ENCODE measurements at places on chromosomes 1 and 21.
A peak's percentile ranks its signal among the peaks of the same experiment; 100 is the strongest.

DNA sequence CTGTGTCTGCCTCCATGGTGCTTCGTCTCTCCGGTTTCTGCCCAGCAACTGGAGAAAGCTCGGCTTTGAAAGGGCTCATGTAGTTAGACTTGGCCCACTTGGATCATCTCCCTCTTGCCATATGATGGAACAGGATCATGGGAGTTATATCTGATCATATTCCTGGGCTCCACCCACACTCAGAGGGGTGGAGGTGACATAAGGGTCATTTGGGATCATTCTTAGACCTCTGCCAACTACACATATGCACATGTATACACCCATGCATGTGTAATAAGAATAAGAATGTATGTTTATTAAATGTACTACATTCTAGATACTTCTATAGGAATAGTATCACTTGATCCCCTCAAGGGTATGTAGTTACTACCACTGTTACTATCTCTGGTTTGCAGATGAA lies 74.1 kb upstream of the WNT4 start:
- DNase-seq = no peak

GRCh38 chr21:16492892-16493291 lies 763.1 kb downstream of the USP25 start:
- no peak for DNase-seq

- no peak for DNase-seq
These were observed 112.1 kb downstream of the PCNX2 start for GRCh38 chr1:233183226-233184020.

DNA sequence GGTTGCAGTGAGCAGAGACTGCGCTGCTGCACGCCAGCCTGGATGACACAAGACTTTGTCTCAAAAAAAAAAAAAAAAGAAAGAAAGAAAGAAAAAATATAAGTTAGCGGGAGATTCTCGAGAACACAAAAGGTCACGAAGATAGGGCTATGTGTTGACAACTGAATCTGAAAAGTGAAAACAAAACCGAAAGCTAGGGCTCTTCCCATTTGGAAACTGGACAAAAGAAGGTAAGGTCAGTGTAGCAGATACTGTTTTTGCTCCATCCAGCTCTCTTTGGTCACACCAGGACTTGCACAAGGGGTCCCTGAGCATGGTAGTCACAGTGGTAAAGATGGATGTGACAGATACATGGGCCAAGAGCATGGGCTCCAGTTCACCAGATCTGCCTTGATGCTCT lies 60.4 kb upstream of the MAP10 start:
- DNase-seq = no peak

DNA sequence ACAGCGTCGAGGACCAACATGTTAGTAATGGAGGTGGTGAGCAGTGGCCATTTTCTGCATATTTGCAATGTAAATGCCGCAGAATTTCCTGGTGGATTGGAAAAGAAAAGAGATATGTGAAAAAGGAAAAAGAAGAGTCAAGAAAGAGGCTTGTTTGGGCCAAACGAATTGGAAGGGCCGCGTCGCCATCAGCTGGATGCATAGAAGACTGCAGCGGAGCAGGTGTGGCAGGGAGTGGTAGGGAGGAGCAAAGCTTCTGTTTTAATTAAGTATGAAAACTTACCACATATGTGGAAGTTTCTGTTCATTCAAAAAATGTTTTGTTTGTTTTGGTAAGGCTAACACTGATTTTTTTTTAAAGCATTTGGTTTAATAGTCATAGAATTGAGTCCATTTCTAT lies 690.7 kb downstream of the NCAM2 start:
- no peak for DNase-seq

- no peak for DNase-seq
These were observed 45.2 kb downstream of the ZNF691 start for GRCh38 chr1:42891465-42892138.

DNA sequence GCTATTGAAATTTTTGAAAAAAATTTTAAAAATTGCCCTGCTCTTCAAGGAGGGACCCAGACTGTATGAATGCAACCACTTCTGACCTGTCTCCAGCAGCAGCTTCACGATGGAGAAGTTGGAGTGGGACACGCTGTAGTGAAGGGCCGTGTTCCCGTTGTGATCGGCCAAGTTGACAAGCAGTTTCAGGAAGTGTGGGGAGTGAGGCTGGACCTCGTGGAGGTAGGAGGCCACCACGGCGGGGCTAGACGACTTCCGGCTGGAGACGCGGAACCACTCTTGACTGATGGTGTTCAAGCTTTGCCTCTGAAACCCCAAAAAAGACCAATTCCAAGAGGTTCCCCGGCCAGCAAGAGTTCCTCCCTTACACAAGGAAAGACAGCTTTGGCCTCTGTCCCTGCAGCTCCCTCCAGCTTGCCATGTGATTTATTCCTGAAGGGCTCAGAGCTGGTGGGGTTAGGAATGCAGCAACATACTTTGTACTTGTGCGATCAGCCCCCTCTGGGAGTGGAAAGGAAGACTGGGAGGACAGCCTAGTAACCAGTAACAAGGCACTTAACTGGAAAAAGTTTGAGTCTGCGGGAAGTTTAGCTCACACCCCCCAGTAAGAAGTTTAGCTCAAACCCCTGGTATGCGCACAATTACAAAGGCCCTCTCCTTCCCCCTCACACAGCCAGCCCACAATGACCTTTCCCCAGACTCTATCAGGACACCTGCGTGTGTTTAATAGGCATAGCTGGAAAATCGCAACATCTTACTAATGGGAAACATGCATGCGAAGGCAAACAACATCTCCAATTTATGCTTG lies 56.0 kb downstream of the KANK4 start:
- no peak for DNase-seq

DNA sequence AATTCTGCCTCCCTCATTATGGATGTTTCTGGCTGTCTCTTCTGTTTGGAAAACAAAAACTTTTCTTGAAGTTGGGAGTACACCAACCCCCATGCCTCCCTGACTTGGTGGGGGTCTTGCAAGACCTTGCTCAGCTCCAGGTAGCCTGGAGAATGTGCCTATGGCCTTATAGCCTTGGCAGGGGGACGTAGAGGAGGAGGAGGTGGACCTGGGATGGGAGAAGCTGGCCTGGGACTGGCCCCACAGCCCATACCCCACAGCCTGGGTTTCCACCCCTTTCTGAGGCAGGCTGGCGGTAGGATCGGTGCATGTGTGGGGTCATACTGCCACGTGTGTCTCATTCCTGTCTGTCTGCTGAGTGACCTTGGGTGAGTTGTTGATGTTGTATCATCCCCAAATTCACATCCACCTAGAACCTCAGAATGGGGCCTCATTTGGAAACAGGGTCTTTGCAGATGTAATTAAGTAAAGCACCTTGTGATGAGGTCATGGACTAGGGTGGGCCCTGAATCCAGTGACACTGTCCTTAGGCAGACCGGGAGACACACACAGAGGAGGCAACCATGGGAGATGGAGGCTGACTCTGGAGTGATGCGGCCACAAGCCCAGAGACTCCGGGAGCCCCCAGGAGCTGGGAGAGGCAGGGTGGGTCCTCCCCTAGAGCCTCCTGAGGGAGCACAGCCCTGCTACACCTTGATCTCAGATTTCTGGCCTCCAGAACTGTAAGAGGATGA lies 18.5 kb downstream of the OBSCN start:
- DNase-seq = no peak

- DNase-seq = no peak
These were observed 99.0 kb downstream of the PLXNA2 start for GRCh38 chr1:208145167-208145566.

- no peak for DNase-seq
These were observed 32.3 kb upstream of the TARDBP start for GRCh38 chr1:10980094-10980577.

- no peak for DNase-seq
These were observed 435.4 kb downstream of the PTPRU start for GRCh38 chr1:29671446-29672356.

DNA sequence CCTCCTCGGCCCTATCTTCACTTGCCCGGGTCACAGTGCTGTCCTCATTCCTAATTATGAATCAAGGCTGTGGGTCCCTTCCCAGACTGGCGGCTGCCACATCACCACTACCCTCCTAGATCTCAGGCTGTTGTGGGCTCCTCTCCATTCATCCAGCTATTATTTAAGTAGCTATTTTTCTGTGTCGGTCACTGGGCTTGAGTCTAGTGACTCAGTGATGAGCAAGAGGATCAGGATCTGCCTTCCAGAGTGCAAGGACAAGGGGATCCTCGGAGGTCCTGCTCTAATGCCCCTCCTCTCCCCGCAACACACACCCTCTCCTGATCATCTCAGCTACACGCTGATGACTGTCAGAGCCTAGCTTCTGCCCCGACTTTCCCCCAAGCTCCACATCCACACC lies 34.1 kb downstream of the CDCP2 start:
- DNase-seq = no peak

DNA sequence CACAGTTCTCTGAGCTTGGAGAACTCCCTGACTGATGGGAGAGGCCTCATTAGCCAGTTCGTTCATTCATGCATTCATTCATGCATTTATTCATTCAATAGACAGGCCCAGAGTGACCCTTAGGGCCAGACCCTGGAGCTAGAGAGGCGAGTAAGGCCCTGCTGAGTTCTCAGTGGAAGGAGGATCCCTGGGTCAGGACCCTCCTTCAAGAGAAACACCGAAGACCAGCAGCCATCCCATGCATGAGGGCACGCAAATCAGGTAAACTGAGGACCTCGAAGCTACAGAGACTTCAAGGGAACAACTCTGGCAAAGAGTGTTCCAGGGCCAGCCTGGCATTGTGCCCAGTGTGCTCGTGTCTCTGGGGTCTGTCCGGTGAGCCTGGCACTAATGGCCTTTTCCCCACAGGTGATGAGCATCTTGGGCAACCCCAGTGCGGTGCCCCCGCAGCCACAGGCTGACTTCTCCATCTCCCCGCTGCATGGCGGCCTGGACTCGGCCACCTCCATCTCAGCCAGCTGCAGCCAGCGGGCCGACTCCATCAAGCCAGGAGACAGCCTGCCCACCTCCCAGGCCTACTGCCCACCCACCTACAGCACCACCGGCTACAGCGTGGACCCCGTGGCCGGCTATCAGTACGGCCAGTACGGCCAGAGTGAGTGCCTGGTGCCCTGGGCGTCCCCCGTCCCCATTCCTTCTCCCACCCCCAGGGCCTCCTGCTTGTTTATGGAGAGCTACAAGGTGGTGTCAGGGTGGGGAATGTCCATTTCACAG lies 104.8 kb downstream of the PAX7 start:
- no peak for DNase-seq

- DNase-seq = no peak
These were observed 7.1 kb upstream of the CLDN19 start for GRCh38 chr1:42747125-42747524.

DNA sequence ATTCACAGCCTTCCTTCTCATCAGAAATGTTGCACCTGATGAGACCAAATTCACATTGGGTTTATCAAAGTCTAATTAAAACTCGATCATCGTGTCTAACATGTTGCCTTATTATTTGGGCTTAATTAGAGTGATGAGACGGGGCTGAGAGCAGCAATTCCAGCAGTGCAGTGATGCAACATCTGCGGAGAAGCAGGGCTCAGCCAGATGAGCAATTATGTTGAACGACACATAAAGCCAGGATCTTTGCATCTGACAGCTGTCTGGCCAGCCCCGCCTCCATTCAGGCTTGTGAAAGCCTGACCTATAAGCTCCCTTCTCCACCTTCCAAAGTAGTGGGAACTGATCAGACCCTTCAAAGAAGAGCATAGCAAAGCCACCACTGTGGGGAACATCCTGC lies 109.8 kb downstream of the C1orf94 start:
- DNase-seq = no peak

- no peak for DNase-seq
These were observed 46.3 kb downstream of the SLC30A10 start for GRCh38 chr1:219882096-219882495.

GRCh38 chr1:220680085-220680687 lies 10.0 kb upstream of the C1orf115 start:
- DNase-seq = peak; percentile 49

GRCh38 chr21:38504066-38504465 lies 5.8 kb upstream of the ERG start:
- no peak for DNase-seq

DNA sequence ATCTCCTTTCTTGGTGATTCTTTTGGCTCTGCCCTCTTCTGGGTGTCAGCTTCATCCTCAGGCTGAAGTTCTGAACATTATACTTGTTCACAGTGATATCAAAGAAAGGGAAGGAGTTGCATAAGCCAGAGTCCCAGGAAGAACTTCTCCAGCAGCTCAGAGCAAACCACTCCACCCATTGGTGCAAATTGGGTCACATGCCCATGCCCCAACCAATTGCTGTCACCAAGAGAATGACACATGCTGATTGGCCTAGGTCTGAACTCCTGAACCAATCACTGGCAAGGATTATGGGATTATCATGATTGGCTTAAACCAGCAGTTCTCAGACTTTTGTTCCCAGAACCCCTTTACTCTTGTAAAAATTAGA lies 256.5 kb upstream of the TMEM51 start:
- no peak for DNase-seq

GRCh38 chr1:151924691-151925587 lies 15.6 kb upstream of the THEM4 start:
- no peak for DNase-seq
